ENCODE measurements at places on chromosomes 6 and 20.

DNA sequence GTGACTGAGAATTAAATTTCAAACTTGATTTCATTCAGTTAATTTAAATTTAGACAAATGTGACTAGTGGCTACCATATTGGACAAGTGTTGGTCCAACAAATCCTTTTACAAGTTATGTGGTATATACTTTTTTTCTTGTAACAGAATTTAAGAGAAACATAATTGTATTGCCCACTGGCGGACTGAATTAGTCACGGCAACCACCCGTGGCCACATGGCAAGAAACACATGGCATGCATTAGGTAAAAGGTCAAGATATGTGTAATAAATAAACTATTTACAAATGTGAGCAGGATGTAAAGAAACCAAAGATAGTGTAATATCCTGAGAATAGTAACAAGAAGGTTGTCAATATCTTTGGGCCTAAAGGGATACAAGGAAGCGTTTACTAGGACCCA is 91.2 kb downstream of the LCA5 start:
- peak; percentile 59 for DNase-seq

DNA sequence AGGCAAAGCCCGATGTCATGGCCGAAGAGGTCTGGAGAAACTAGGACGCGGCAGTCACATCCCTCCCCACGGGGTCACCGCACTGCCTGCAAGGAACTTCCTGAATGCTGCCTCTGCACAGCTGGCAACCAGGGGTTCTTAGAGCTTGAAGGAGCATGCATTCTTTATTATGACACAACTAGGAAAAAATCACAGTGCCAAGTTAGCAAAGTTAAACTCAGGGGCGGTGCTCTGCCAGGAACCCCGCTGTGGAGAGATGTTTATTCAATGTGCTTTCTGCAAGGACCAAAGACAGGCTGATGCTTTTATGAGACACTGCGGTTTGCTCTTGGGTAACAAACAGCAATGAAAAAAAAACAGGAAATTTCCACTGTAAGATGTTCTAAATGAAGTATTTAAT is 287.3 kb upstream of the FOXQ1 start:
- DNase-seq, result peak; percentile 93

- DNase-seq, result peak; percentile 62
Measured at GRCh38 chr20:13139459-13140150, 81.5 kb upstream of the ISM1 start.

DNA sequence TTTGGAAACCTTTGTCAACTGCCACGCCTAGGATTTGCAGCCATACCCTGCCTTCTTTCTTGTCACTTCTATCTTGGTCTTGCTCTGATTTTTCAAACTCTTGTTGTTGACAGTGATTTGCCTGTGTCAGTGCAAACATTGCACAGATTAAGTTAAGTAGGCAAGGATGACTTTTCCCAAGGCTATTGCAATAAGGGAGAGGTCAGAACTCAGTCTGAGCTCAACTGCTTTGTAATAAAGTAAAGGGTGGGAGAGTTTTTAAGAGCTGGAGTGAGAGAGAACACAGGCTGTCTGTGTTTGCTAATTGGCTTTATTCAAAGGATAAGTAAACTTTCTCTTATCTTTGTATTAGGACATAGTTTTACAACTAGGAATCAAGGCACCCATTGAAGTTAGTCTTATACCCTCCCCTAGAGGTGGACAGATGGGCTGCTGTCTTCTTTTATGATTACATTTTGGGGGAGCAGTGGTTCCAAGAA is 448.6 kb downstream of the PHF3 start:
- DNase-seq, result no peak

- no peak for DNase-seq
Measured at GRCh38 chr6:4133941-4134838, 1.2 kb downstream of the ECI2 start.

DNA sequence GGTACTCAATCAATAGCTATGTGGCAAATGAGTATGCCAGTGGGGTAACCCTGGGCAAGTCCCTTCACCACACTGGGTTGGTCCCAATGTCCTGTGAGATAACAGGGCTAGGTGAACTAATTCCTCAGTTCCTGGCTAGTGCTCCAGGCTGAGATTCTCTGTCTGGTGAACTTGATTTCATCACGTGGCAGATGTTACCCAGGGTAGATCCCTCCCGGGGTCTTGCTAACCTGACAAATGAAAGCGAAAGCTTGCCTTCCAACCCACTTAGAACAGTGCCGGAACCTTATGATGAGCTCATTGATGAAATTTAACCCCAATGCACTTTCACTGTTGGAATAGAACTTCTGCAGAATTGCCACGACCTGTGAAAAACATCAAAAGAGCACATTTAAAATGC is 6.6 kb upstream of the ANKRD60 start:
- DNase-seq, result no peak

- DNase-seq, result no peak
Measured at GRCh38 chr6:151499551-151499950, 5.7 kb downstream of the CCDC170 start.

DNA sequence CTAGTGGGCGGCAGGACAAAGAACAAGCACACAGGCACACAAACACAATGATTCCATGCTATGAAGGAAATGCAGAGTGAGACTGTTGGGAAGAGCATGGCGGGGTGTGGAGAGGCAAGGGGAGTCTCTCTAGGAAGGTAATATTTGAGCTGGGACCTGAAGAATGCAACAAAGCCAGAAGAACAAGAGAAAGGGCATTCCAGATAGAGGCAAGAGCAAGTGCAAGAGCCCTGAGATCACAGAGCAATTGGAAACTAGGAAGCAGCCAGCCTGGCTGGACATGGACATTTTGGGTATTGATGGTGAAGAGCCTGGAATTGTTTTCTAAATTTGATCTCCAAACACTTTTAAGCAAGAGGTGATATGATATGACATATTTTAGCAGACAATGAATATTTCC is 15.4 kb downstream of the SRXN1 start:
- DNase-seq, result no peak

- DNase-seq, result no peak
Measured at GRCh38 chr6:138543657-138544056, 44.4 kb upstream of the NHSL1 start.

GRCh38 chr20:20761301-20761700 is 48.9 kb upstream of the RALGAPA2 start:
- no peak for DNase-seq

DNA sequence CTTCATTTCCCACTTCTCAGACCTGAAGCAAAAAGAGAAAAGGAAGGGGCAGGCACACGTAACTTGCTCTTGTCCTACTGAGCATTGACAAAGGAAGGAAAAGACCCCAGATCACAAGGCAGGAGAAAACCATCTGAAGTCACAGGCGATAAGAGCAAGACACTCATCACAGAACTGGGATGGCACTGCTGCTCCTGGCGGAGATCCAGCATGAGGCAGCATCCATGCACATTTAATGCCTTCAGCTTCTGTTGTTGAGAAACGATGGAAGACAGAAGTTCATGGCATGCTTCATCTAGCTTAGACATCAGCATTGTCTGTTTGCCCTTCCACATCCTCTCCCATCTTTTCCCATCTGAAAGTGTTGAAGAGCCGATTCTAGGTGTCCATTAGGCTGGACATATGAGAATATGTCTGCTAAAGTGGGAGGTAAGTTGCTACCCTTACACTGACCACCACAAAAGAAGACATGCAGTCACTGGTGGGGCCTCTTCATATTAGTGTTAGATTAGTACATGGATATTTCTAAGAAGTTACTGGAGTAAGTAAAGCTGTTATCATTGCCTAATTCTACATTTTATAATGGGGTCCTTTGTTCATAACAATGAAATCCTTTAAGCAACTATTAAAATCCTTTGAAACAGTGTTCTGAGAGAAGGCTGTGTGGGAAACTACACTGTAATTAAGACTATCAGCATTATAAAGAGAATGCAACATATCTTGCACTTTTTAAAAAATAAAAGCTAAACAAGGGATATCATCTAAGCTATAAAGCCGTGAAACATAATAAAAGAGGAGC is 618.5 kb downstream of the C6orf118 start:
- DNase-seq, result no peak

DNA sequence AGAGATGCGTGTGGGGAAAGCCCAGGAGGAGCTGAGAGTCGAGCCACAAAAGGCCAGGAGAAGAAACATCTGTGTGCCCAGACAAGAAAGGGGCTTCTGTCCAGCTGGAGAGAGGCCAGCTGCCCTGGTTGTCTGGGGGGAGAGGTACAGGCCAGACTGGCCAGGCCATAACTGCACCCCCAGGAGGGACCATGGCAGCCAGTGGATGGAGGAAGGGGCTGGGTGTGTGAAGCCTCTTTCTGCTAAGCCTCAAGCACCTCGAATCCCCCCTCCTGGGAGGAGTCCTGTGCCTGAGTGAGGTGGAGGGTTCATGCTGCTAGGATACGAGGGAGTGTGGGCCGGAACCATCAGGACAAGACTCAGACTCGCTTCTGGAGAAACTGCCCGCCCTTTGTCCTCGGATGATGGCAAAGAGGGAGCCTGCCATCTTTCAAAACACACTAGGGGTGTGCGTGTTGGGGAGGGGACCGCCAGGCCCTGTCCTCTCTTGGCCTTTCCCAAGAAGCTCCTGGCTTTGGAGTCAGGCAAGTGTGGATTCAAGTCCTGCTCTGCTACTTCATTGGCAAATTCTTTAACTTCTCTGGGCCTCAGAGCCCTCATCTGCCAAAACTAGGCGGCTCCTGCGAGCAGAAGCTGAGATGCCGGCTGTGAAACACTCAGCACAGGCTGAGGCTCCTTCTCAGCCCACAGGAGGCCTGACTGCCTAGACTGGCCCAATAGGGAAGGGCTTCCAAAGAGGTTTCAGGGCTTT is 90.3 kb downstream of the ASXL1 start:
- DNase-seq, result peak; percentile 21

DNA sequence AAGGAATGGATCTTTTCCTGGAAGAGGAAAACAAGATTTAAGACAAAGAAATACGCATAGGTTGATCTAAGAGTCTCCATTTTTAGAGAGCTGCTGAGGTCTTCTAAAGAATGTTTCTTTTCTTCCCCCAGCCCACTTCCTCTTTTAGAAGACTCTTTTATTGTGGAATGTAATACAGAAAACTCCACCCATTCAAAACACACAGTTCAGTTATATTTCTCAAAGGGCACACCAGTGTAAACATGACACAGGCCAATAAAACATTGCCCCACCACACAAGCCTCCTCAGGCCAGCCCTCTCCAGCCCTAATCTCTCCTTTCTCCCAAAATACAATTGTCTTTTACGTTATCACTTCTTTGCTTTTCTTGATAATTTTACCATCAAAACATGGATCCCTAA is 42.8 kb downstream of the SLC35B3 start:
- DNase-seq, result no peak

DNA sequence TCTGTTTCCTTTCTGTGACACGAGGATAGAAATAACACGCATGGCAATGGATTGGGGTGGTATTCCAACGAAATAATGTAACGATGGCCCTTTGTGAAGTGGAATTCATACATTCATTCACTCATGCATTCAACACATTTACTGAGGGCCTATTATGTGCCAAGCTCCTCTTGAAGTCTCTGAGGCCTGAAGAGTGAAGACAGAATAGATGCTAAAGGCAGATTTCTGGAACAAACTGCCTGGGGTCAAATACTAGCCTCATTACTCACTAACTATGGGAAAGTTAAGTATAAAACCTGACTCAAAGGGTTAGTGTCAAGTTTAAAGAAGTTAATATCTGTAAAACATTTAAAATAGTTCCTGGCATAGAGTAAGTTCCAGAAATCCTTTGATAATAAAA is 279.6 kb upstream of the SULF2 start:
- peak; percentile 28 for DNase-seq

GRCh38 chr6:161549977-161550655 is 276.3 kb upstream of the AGPAT4 start:
- DNase-seq, result no peak

GRCh38 chr6:129749749-129750120 is 39.8 kb upstream of the ARHGAP18 start:
- peak; percentile 83 for DNase-seq

GRCh38 chr20:18666803-18667415 is 79.1 kb downstream of the DTD1 start:
- no peak for DNase-seq

DNA sequence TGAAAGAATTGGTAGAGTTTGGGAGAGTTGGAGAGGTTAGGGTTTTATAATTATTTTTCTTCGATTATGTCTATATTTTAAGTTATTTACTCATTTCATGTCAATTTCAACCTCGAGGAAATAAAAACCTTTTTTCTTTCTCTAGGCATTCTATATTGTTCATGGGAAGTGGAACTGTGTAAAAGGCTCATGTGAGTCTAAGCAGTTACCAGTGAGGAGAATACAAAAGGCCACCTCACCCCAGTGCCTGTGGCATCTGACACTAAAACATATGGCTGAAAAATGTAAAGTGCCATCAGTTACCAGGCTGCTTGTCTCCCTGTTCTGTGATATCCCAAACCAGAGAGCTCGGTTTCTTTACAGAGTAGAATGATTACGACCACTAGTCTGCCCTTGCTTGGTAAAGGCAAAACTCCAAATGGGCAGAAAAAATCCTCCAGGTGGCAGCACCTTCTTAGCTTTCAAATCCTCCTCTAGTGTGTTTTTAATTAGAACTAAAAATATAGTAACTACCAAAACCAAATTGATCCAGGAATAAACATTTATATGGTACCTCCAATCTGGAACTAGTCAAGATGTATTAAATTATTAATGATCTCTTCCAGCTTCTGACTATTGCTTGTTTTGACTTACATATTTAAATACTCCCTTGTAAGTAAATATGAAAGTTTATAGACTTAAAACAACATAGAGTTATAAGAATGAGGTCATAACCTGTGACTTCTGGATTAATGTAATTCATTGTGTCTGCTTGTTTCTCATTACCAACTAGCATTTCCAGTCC is 122.6 kb upstream of the MCHR2 start:
- DNase-seq, result peak; percentile 89

DNA sequence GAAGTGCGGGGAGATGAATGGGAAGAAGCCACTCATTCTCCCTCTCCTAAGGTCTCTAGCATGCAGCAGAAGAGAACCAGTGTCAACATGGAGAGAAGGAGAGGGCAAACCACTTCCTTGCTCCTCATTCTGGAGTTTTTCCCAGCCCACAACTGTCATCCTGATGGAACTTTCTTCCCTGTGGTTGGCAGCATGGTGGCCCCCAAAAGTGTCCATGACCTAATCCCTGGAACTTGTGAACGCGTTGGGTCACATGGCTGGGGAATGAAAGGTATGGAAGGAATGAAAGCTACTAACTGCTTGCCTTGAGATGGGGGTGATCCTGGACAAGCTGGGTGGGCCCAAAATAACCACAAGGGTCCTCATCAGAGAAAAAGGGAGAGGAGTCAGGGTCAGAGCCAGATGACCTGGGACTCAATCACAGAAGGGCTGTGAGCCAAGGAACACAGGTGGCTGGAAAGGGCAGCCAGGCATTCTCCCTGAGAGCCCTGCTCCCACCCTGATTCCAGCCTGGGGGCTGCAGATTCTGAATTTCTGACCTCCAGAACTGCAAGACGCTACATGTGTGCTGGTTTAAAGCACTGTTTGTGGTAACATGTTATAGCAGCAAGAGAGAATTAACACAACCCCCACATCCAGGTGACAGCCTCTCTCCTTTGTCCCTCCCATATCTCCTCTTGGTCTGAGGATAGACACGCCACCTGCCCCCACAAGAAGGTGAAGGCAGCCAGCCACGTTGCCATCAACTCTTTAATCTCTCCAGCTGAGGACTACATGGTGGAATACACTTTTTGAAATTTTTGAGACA is 63.2 kb downstream of the PYGB start:
- peak; percentile 91 for DNase-seq
